Testis (tissue), 5 donors: ENCODE measurements at places on chromosomes 2 and 18. TPM values are rescaled to one million over a fixed set of nuclear protein-coding genes. Genes with fewer than 3 reads are reported as not detected.

GRCh38 chr2:217988014-217988839, 14.6 kb downstream of the TNS1 start:
- no peaks in the 10 kb centered on the region for H3K36me3 ChIP-seq
- H3K27ac ChIP-seq: no peak overlapping the region
- no peak overlapping the region for H3K4me3 ChIP-seq
- H3K27me3 ChIP-seq: no peaks in the 10 kb centered on the region
- peak; percentile 93 for DNase-seq

GRCh38 chr2:158204741-158205165, 103.1 kb downstream of the UPP2 start:
- no peaks in the 10 kb centered on the region for H3K4me1 ChIP-seq
- H3K27me3 ChIP-seq: no peaks in the 10 kb centered on the region
- H3K36me3 ChIP-seq: no peaks in the 10 kb centered on the region
- H3K4me3 ChIP-seq: no peak overlapping the region
- DNase-seq: no peak

DNA sequence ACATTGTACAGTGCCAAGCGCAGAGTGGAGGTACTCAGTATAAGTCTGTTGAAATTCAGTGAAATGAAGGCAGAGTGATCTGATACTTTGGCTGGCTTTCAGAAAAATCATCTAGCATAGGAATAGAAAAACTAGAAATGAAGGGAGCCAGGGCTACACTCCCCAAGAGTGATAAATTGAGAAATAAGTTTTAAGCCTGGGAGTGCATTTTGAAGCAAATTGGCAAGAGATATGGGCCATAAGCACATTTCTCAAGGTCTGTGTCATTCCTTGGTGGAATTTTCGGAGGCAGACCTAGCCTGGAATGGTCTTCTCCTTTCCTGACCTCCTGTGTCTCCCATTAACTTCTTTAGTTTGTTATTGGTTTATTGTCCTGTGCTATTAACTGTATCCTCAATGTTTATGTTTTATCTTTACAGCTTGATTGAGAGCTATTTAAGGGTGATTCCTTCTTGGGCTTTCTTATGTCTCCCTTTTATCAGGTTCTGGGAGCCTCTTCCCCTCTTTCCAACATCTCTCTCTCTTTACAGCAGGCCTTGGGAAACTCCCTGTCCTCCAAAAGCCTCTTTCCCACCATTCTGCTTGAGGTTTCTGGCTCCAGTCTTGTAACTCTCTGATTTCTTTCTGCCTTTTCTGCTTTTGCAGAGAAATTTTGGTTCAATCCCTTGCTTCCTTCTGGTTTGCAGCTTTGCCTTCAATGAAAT, 649.5 kb downstream of the SLC4A3 start:
- DNase-seq: no peak
- H3K27me3 ChIP-seq: no peaks in the 10 kb centered on the region
- no peak overlapping the region for H3K4me3 ChIP-seq
- no peak overlapping the region for H3K27ac ChIP-seq
- H3K4me1 ChIP-seq: no peaks in the 10 kb centered on the region

GRCh38 chr18:59068276-59069071, 71.2 kb upstream of the SEC11C start:
- H3K4me3 ChIP-seq: no peak overlapping the region
- no peaks in the 10 kb centered on the region for H3K36me3 ChIP-seq
- no peaks in the 10 kb centered on the region for H3K27me3 ChIP-seq
- DNase-seq: no peak
- no peaks in the 10 kb centered on the region for H3K4me1 ChIP-seq

- DNase-seq: no peak
- H3K4me1 ChIP-seq: no peaks in the 10 kb centered on the region
- H3K36me3 ChIP-seq: no peaks in the 10 kb centered on the region
- H3K27ac ChIP-seq: no peak overlapping the region
- H3K4me3 ChIP-seq: no peak overlapping the region
These were observed 264.4 kb upstream of the SIX2 start for GRCh38 chr2:45273412-45274249.

GRCh38 chr2:42101206-42102023, 53.6 kb downstream of the PKDCC start:
- DNase-seq: peak; percentile 55
- H3K36me3 ChIP-seq: no peaks in the 10 kb centered on the region
- no peaks in the 10 kb centered on the region for H3K27me3 ChIP-seq
- H3K4me1 ChIP-seq: peaks cover 22% of the 10 kb centered on the region

GRCh38 chr2:128867936-128868636, 549.4 kb upstream of the HS6ST1 start:
- no peak overlapping the region for H3K27ac ChIP-seq
- H3K4me3 ChIP-seq: no peak overlapping the region
- no peaks in the 10 kb centered on the region for H3K4me1 ChIP-seq
- no peaks in the 10 kb centered on the region for H3K36me3 ChIP-seq
- no peak for DNase-seq

GRCh38 chr2:19169134-19169768, 189.2 kb downstream of the OSR1 start:
- no peak overlapping the region for H3K27ac ChIP-seq
- DNase-seq: no peak
- no peaks in the 10 kb centered on the region for H3K36me3 ChIP-seq
- no peaks in the 10 kb centered on the region for H3K27me3 ChIP-seq
- no peak overlapping the region for H3K4me3 ChIP-seq

DNA sequence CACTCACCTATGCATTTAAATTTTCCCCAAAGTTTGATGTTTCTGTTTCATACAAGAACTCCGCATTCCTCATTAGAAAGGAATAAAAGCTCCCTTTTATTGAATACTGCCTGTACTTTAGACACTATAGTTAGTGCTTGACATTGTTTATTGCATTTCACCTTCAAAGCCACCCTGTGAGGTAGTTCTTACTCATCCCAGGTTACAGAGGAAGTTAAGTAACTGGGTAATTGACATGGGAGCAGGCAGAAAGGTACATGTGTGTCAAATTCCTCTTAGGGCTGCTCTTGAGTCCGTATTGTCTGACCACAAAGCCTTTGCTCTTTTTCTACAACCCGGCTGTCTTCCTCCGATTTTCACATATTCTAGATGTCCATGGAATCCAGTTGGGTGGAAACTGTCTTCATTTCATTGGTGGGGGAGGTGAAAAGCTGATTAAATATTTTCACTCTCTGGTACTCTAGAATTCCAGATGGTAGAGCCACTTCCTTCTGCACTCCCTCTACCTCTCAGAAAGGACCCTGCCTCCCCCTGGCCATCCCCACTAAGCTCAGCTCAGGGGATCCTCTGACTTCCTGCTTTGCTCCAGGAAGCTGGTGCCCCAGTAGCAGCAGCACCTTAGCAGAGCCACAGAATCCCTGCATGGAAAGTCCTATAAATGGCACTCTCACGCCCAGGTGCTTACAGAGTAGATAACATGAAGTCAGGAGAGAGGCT, 319.2 kb downstream of the LRATD1 start:
- no peaks in the 10 kb centered on the region for H3K4me1 ChIP-seq
- no peak overlapping the region for H3K27ac ChIP-seq
- H3K36me3 ChIP-seq: no peaks in the 10 kb centered on the region
- no peak for DNase-seq

DNA sequence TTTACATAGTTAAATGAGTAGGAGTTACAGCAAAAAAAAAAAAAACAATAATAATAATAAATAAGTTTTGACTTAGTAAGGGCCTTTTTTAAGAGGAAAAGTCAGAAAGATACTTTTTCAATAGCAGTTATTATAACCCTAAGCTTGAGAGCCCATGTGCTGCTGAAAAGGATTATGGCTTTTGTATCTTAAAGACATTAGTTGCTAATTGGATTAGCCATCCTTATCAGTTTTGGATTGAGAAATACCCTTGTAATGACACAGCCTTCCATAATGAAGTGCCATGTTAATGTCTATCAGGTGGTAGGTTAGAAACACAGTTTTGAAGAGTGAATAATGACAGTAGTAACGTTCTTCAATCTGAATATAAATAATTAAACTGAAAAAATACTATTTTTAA, 554.0 kb downstream of the RIT2 start:
- no peaks in the 10 kb centered on the region for H3K27me3 ChIP-seq
- H3K4me3 ChIP-seq: no peak overlapping the region
- H3K4me1 ChIP-seq: no peaks in the 10 kb centered on the region
- no peak overlapping the region for H3K27ac ChIP-seq

GRCh38 chr2:223774193-223774592, 63.2 kb downstream of the AP1S3 start:
- no peak overlapping the region for H3K4me3 ChIP-seq
- DNase-seq: no peak
- no peak overlapping the region for H3K27ac ChIP-seq
- no peaks in the 10 kb centered on the region for H3K36me3 ChIP-seq
- H3K27me3 ChIP-seq: no peaks in the 10 kb centered on the region

- no peak for DNase-seq
These were observed 50.6 kb downstream of the LYPD6B start for GRCh38 chr2:149089068-149089467.

DNA sequence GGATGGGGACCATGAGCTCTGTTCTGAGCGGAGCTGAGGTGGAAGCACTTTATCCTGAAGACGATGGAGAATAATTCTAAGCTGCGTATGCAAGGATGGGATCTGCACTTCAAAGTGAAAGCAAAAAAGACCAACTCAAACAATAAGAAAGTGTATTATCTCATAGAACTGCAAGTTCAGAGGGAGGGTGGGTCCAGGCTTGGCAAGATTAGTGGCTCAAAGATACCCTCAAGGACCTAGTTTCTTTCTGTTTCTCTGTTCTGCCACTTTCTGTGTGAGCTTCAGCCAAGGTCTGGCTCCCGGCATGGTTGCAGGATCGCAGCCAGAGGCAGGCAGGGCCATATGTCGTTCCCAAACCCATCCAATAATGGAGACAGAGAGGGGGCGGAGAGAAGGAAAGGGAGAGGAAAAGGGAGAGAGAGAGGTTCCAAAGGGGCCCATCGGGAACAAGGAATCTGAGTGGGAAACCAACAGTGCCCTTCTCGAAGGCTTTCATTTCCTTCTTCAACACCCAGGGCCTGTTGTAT, 169.2 kb upstream of the NCK2 start:
- no peaks in the 10 kb centered on the region for H3K36me3 ChIP-seq
- H3K4me3 ChIP-seq: no peak overlapping the region
- no peak for DNase-seq
- peak overlapping the region; percentile 80 for H3K27ac ChIP-seq
- no peaks in the 10 kb centered on the region for H3K27me3 ChIP-seq
- peaks cover 29% of the 10 kb centered on the region for H3K4me1 ChIP-seq

GRCh38 chr2:232236200-232236599, 142.4 kb upstream of the ALPP start:
- H3K4me1 ChIP-seq: peaks cover 2% of the 10 kb centered on the region
- H3K27ac ChIP-seq: no peak overlapping the region
- H3K27me3 ChIP-seq: no peaks in the 10 kb centered on the region
- DNase-seq: no peak

DNA sequence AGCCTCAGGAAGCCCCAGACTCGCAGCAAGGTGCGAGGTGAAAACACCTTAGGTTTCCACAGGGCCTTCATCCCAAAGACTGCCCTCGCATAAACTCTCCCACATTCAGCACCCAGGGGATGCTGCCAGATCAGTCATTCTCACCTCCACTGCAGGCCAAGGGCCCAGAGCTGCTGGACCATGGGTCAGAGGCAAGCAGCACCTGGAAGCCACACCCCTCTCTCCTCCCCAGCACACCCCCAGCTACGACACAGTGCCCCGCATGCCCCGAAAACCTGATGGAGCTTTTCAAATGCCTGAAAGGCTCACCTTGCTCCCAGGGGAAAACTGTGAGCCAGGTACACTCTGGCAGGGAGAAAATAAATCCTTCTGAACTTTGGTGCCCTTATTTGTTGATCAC, 31.9 kb upstream of the LDLRAD4 start:
- H3K4me3 ChIP-seq: no peak overlapping the region
- no peak overlapping the region for H3K27ac ChIP-seq
- no peak for DNase-seq
- H3K27me3 ChIP-seq: no peaks in the 10 kb centered on the region

DNA sequence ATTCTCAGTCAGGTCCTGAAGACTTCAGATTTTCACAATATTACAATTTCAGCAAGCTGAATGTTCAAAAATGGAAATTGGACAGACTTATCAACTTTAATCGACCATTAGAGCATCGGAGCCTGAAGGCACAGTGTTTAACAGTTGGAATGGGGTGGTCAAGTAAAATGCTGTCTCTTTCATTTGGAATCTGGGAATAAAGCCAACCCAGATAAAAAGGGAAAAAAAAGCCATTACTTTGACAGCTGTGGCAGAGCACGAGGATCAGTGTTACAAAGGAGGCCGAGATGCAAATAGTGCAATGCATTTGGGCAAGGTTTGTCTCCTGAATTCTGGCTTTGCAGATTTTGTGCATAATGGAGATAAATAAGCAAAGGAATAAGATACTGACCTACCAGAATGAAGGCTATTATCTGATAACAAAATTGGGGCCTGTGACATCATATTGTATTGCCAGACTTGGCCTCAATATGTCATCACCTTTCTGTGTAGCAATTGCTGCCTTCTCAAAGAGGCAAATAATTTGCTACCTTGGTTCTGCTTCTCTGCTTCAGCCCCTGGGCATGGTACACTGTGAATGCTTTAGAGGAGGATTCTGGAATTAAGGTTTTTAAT, 277.5 kb upstream of the KLHL29 start:
- H3K27ac ChIP-seq: no peak overlapping the region
- H3K27me3 ChIP-seq: no peaks in the 10 kb centered on the region
- no peaks in the 10 kb centered on the region for H3K4me1 ChIP-seq
- no peaks in the 10 kb centered on the region for H3K36me3 ChIP-seq

DNA sequence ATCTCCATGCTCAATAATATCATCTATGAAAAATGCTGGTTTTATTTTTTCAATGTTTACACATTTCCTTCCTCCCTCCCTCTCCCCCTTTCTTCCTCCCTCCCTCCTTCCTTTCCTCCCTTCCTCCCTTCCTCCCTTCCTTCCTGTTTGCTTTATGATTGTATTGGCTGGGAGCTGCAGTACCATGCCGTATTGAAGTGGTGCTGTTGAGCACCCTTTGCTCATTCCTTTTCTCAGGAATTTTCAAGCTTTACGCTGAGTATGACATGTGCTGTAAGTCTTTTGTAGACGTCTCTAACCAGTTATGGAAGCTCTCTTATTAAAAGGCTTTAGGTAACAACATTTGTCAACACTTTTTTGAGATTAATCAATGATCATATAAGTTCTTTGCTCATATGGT, 100.4 kb downstream of the SNTG2 start:
- H3K4me3 ChIP-seq: no peak overlapping the region
- H3K27ac ChIP-seq: no peak overlapping the region
- no peaks in the 10 kb centered on the region for H3K36me3 ChIP-seq
- DNase-seq: no peak
- H3K27me3 ChIP-seq: no peaks in the 10 kb centered on the region
- no peaks in the 10 kb centered on the region for H3K4me1 ChIP-seq

The ERICH2 gene
- polyA plus RNA-seq: 126 TPM

The CD8A gene
- polyA plus RNA-seq: 2.9 TPM

The DAW1 gene
- polyA plus RNA-seq: 105 TPM
